MV-4-11 (cell line): ENCODE measurements at places on chromosomes 13 and 19.

DNA sequence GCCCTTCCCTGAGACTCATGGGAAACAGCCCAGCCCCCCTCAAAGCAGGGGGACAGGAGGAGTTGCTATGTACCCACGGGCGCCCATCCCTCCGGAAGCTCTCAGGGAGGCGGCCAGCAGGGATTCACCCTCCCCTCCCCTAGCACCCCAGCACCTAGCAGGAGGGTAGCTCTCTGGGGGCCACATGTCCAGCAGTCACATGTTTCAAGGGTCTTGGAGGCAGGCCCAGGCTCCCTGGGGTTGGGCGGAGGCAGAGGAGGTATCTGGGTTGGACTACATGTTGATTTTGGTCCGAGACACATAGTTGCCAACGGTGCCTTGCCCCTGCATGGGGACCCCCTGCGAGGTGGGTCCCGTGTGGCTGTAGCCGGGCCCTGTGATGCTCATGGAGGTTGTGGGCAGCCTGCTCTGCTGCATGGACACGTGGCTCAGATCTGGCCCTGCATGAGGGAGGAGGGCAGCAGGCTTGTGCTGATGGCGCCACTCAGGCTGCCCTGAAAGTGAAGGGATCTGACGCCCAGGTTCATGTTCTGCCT, 7.0 kb upstream of the RNF6 start:
- no peak for DNase-seq

DNA sequence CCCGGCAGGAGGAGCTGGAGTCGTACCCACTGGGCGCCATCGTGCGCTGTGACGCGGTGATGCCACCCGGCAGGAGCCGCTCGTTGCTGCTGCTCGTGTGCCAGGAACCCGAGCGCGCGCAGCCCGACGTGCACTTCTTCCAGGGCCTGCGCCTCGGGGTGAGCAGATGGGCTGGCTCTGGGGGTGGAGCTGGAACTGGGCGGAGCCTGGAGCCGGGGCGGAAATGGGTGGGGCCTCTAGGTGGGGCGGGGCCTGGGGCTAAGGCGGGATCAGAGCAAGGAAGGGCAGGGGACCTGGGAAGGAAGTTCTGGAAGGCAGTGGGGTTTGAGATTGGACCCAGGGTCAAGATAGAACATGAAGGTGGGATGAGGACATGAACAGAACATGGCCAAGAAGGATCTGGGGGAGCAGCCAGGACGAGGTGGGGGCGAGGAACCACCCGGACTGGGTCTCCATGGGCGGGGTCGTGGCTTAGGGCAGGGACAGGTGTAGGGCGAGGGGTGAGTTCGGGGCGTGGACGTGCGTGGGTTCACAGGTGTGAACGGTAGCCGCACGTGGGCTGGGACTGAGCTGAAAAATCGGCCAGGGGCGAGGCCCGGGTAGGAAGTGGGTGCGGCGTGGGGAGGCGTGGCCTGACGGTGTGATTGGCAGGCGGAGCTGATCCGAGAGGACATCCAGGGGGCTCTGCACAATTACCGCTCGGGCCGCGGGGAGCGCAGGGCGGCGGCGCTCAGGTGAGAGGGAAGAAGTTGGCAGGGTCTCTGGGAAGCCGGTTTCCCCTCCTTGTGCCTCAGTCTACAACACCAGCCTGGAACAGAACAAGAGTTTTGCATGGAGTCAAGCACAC, 4.7 kb downstream of the EPS8L1 start:
- DNase-seq, result peak; percentile 88

GRCh38 chr13:68160466-68160865, 930.3 kb upstream of the PCDH9 start:
- no peak for DNase-seq

DNA sequence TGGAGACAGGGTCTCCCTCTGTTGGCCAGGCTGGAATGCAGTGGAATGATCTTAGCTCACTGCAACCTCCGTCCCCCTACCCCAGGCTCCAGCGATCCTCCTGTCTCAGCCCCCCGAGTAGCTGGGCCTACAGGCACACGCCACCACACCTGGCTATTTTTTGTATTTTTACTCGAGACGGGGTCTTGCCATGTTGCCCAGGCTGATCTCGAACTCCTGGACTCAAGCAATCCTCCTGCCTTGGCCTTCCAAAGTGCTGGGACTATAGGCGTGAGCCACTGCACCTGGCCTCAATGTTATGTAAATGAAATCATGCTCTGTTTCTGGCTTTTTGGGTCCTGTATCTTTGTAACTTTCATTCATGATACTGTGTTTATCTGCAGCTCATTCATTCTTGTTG, 8.1 kb upstream of the ZNF579 start:
- no peak for DNase-seq

- peak; percentile 6 for DNase-seq
Measured at GRCh38 chr13:95456815-95457214, 95.7 kb upstream of the CLDN10 start.

DNA sequence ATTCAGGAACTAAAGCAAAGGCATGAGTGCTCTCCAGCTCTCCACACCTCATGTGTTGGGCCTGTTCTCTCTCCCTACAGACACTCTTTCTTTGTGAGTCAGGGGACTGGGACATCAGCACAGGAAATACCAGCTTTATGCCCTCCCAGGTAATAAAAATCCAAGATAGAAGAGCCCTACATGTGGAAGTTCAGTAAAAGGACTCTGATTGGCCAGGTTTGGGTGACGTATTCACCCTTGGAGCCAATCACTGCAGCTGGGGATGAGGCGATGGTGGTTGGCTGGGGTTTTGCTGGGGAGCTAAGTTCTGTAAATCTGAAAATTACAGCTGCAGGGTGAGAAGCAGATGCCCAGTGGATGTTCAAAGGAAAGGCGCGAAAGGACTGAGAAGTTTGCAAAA, 32.5 kb downstream of the CCDC70 start:
- no peak for DNase-seq

- DNase-seq, result peak; percentile 33
Measured at GRCh38 chr19:17060802-17061201, 14.4 kb downstream of the HAUS8 start.

DNA sequence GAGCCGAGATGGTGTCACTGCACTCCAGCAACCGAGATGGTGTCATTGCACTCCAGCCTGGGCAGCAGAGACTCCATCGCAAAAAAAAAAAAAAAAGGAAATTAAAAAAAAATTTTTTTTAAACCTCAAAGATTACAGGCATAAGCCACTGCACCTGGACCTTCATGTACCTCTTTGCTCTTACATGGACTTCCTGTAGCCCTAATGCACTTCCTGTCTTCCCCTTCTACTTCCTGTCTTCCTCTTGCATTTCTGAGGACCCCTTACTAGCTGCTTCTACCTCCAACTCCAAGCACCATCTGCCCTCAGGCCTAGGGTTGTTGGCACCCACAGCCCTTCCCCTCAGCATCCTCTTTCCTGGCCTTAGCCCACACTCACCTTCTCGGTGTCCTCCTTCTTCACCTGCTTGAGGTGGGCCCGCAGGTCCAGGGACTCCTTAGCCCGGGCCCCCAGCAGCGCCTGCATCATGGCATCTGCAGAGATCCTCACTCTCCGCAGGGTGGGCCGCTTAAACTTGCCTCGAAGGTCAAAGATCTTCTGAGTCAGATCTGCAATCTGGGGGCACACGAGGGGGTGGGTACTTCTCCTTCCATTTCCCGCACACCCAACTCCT, 3.8 kb downstream of the TNNI3 start:
- DNase-seq, result no peak

DNA sequence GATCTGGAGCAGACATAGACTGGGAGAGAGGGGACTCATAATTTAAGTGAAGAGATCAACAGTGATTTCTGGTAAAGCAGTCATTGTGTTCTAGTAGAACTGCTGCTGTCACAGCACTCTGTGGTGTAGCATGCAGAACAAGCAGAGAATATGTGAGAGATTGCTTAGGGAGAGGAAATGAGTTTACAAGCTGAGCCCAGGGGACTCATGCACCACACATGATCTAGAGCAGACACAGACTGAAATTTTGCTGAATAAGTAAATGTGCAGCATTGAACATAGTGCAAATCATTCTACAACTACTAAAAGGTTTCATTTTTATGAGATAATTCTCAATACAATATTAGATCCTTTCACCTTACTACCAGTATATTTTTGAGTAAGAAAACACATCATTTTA, 125.7 kb downstream of the MYO16 start:
- DNase-seq, result no peak

- peak; percentile 93 for DNase-seq
Measured at GRCh38 chr13:47903836-47904235, 97.2 kb downstream of the SUCLA2 start.

DNA sequence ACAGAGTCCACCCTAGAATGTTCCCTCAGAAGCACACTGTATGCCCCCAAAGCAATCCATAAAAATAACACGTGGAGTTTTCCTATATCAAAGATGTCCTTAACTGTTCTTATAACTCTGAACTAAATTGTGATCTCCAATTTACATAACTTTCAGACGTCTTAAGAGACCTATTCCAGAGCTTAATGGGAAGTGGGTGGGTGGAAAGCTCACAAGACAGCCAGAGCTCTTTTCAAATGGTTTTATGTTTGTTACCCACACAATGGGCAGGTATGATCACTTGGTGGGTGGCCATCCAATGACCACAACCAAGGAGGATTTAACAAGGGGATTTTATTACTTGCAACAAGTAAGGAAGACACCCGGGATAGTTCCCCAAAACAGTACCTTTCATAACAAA, 81.7 kb downstream of the LRRC63 start:
- DNase-seq, result no peak

GRCh38 chr13:86862137-86862536, 809.0 kb upstream of the SLITRK5 start:
- DNase-seq, result no peak

GRCh38 chr19:49210901-49211451, 53.4 kb downstream of the TRPM4 start:
- no peak for DNase-seq

DNA sequence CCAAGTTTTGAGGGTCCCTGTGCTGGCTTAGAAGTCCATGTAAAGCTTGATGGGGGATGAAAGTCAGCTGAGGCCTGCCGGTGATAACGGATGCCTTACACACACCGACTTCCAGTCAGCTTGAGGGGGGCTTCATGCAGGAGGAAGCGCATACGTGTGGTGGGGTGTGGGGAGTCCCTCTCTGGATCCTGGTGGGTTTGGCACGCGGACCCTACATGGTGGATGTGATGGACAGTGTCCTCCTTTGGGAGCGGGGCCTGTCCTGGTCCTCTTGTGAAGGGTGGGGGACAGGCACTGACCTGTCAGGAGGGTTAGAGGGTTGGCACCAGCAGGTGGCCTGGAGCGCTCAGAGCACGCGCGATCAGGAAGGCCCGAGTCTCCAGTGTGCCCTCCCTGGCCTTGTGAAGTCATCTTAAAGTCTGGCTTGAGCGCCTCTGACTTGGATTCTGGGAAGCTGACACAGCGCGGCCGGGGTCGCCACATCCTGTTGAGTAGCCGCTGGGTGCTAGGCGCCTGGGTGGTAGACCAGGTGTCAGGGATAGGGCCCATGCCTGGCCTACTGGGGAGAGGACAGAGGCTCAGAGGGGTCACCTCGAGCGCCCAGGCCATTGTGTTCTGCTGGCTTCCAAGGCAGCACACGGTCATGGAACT, 2.9 kb downstream of the DAZAP1 start:
- peak; percentile 43 for DNase-seq

DNA sequence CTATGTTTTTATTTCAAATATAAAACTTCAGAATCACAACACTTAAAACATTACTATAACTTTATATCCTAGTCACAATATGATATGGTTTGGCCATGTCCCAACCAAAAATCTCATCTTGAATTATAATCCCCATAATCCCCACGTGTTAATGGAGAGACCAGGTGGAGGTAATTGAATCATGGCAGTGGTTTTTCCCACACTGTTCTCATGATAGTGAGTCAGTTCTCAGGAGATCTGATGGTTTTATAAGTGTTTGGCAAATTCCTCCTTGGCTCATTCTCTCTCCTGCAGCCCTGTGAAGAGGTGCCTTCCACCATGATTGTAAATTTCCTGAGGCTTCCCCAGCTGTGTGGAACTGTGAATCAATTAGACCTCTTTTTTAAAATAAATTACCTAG, 307.6 kb downstream of the SPRY2 start:
- DNase-seq, result no peak

GRCh38 chr13:78786459-78786858, 127.5 kb upstream of the OBI1 start:
- DNase-seq, result no peak

GRCh38 chr19:15283141-15283883, 49.0 kb downstream of the BRD4 start:
- no peak for DNase-seq

DNA sequence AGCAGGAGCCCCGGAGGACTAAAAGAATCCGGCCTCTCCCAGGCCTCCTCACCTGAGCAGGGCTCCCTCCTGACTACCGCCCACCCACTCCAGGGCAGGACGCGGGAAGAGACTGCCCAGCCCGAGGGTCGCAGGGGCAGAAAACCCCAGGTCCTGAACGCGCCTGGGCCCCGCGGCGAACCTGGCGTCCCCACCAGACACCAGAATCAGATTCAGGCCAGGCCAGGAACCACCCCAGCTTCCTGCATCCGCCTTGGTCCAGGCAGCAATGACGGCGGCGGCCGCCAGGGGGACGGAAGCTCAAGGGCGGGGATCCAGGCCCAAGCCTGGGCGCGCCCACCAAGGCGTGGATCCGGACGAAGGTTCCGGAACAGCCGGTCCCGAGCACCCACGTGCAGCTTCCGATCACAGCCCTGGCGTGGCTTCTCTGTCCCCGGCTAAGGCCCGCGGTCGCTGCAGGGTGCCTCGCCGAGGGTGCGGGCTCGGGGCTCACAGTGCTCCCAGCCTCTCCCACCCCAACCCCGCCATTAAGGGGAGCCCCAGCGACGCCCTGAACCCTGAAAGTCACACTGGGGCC, 3.6 kb downstream of the LGALS7 start:
- DNase-seq, result peak; percentile 68

DNA sequence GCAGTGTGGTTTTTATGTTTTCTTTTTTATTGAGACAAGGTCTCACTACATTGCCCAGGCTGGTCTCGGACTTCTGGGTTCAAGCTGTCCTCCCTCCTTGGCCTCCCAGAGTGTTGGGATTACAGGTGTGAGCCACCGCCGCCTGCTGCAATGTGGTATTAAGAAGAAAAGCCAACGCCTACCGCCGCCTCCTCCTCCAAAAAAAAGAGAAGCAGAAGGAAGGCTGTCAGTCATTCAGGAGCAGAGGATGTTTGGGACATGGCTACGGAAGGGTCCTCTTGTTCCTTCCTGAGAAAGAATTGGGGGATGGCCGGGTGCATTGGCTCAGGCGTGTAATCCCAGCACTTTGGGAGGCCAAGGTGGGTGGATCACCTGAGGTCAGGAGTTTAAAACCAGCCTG, 1.2 kb downstream of the PPP1R37 start:
- DNase-seq, result no peak

- no peak for DNase-seq
Measured at GRCh38 chr13:51885651-51886050, 23.9 kb downstream of the CCDC70 start.

- no peak for DNase-seq
Measured at GRCh38 chr13:77699059-77699680, 1.7 kb downstream of the SLAIN1 start.

DNA sequence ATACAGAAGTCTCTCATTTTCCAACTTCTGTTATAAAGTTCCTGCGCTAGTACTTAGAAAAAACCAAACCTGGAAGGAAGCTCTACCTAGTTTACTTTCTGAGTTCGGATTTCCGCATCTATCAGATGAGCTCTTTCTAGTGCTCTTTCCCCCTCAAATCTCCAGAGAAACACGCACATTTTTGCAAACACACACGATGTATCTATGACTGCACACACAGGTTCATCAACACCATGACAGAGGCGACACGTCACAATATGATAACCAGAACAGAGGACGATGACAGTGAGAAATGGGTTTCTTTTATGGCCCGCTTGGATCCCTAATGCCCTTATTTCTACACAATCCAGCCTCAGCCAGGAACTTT, 629 bp upstream of the LRRC63 start:
- peak; percentile 36 for DNase-seq

- DNase-seq, result no peak
Measured at GRCh38 chr19:6035026-6035425, 57.1 kb upstream of the RANBP3 start.

GRCh38 chr19:32630338-32630737, 44.6 kb downstream of the ANKRD27 start:
- peak; percentile 41 for DNase-seq
